Left ventricle myocardium inferior (tissue), 1 donor: ENCODE measurements at places on chromosomes 1 and 21. TPM values are rescaled to one million over a fixed set of nuclear protein-coding genes. Genes with fewer than 3 reads are reported as not detected.

Gene ZBTB7B
- total RNA-seq: 42.8 TPM

Gene OR2L5
- not detected for total RNA-seq

GRCh38 chr1:198903203-198903602 lies 264.4 kb downstream of the PTPRC start:
- no peak for DNase-seq
- peak overlapping the region; percentile 5 for H3K4me3 ChIP-seq
- peaks cover 57% of the 10 kb centered on the region for H3K4me1 ChIP-seq
- H3K27me3 ChIP-seq: no peaks in the 10 kb centered on the region

DNA sequence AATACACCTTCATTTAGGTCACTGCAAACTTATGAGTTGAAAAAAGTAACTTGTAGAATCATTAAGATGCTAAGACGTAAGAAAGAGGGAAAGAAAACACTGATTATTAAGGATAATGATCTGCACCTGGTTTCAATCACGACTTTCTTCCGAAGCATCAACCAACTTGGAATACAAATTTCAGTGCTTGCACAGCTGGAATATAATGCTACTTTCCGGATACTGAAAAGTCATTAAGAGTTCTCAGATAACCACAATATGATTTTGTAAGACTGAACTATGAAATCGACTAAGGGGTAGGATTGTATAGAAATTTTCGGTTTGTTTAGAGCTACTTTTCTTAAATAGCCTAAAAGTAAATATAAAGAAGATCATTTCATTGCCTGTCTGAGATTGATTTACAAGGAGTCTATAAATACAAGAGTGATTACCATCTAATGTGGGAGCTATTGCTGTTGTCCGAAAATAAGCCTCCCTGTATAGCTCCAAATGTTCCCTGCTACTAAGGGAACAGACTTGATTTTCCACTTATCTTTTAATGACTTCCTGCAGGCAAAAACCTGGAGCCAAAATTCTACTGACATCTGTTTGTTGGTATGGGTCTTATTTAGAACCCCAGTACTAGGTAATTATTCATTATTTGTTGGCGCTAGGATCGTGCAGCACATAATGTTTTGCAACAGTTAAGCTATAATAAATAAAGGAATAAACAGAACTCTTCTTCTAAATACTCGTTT lies 673.3 kb downstream of the KCNT2 start:
- no peaks in the 10 kb centered on the region for H3K36me3 ChIP-seq
- no peak overlapping the region for H3K27ac ChIP-seq
- DNase-seq: no peak

DNA sequence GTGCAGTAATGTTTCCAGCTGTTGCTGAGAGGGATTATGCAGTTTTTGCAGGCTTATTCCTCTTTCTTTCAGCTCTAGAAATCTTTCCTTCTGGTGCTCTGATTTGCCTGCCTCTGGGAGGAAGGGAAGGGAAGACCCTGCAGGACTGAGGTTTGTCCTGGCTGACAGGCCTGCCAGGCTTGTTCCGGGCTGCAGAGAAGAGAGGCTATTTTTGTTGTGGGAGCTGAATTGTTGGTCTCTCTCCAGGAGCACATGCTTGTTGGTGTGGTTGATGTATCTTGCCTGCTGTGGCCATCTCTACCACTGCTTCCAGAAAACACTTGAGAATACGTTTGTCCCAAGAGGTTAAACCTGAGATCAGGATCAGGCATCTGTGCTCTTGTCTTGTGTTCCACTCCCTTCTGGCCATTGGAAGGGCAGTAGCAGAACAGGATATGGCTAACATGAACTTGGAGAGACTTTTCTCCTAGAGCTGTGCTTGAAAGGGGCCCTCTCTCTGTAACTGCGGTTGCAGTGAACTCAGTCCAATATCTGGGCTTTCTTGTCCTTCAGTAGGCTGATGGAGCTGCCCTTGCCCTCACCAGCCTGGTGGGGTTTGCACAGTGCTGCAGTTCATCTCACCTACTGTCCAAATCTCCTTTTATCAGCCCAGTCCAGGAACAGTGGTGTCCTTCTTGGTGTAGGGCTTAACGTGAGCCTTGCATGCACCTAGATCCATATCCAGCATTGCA lies 21.5 kb upstream of the SLC25A34 start:
- DNase-seq: no peak
- peaks cover 36% of the 10 kb centered on the region for H3K36me3 ChIP-seq
- H3K4me3 ChIP-seq: peak overlapping the region; percentile 9
- peaks cover 100% of the 10 kb centered on the region for H3K4me1 ChIP-seq

DNA sequence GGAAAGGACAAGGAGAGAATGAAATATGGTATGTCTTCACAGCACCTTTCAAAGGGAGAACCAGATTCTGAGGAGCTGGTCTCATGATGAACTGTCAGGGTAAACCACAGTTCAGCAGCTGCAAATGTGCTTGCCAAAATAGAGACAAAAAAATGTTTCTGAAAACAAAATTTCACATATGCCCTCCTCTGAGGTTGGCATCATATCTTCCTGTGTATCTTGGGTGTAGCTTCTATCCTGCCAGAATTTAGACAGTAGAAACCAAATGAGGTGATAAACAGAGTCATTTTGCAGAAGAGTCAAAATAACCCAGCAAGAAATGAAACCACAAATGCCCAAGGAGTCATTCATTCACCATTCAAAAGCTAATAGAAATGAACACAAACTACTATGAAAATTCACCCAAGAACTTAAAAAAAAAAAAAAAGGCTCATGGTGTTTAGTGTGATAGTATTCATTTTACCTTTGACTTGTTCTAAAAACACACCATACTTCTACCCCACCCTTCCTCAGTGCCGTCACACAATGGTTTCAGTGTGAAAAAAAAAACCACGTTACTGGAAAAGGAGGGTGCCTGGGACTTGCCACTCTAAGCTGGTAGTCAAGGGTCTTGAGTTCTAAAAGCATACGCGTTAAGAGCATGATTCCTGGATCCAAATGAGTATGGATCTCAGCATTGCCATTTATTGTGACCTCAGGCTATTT lies 18.5 kb downstream of the SELL start:
- H3K27ac ChIP-seq: no peak overlapping the region
- H3K4me3 ChIP-seq: no peak overlapping the region
- no peak for DNase-seq
- H3K4me1 ChIP-seq: no peaks in the 10 kb centered on the region
